HCT116 (cell line): ENCODE measurements at places on chromosomes 7 and 10. TPM values are rescaled to one million over a fixed set of nuclear protein-coding genes. Genes with fewer than 3 reads are reported as not detected.

DNA sequence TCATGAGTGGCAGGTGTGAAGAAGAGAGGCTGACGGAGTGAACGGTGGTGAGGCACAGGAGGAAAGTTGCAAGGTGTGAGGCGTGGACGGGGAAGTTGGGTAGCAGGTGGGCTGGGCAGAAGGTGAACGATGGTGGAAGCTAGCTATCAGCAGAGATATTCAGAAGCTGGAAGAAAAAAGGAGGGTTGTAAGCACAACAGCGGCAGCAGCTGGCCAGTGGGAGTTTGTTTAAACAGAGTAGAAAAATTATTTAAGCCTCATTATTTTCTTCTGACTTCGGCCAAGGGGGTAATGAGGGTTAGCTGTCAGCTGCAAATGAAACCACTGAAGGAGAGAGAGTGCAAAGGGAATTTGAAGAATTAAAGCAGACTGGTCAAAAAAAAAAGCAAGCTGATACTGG, 62.1 kb upstream of the PRKAR2B start:
- no peak for DNase-seq

Gene ZNF365
- total RNA-seq: 1.8 TPM

- DNase-seq: no peak
Measured at GRCh38 chr10:99977916-99978315, 31.8 kb downstream of the DNMBP start.

Gene GPR141
- not detected for total RNA-seq

Gene PKD1L1
- 0.17 TPM for total RNA-seq

- DNase-seq: no peak
Measured at GRCh38 chr7:133040674-133041073, 41.2 kb downstream of the CHCHD3 start.

DNA sequence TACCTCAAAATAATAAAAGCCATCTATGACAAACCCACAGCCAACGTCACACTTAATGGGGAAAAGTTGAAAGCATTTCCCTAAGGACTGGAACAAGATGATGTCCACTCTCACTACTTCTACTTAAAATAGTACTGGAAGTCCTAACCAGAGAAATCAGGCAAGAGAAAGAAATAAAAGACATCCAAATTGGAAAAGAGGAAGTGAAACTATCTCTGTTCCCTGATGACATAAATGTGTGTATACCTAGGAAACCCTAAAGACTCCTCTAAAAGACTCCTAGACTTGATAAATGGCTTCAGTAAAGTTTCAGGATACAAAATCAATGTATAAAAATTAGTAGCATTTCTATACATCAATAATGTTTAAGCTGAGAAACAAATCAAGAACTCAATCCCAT, 314.1 kb downstream of the WDR37 start:
- no peak for DNase-seq

DNA sequence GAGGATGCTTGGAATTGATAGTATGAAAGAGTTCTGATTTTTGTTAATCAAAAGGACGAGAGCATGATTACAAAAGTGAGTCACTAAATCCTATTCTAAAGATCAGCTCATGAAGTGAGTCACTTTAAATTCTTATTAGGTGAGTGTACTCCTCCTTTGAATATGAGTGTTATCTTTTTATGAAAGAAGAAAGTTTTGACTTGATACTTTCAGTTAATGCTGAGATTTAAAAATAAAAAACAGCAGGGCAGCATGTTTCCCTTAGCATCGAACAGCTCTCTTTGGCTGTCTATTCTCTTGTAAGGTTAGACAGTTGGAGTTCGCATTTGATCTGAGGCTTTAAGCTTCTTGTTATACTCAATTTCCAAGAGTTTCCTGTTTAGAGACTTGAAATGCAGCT, 222.0 kb downstream of the TWIST1 start:
- peak; percentile 53 for DNase-seq

DNA sequence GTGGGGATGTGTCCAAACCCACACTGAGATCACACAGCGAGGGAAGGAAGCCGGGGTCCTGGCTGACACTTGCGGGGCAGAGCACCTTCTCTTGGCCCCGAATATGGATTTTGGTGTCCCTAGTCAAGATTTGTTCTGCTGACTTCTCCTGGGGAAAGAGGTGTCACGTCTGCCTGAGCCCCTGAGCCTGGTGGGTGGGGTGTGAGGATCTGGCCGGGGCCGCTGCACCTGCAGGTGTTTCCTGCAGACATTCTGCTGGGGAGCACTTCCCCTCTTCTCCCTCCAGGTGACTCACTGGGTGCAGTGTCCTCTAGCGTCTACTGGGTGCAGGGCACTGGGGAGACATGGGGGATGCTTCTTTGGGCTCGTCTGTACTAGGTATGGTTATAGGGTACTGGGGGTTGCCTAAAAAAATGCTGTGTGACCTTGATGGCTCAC, 99.2 kb downstream of the GRK5 start:
- no peak for DNase-seq

Gene SLC13A4
- total RNA-seq: 0.30 TPM

GRCh38 chr7:31729195-31729804, 42.3 kb downstream of the PPP1R17 start:
- no peak for DNase-seq

DNA sequence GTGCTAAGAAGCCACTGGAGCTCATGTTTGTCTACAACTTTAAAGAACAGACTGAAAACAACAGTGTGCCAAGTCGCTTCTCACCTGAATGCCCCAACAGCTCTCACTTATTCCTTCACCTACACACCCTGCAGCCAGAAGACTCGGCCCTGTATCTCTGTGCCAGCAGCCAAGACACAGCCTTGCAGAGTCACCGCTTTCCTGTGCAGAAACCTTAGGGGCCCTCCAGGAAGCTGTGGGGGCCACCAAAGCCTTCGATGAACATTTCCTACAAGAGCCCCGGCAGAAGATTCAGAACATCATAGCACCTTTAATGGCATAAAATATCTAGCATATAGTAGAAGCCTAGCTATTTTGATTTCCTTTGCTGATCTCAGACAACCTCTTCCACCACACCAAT, 88.0 kb upstream of the PRSS58 start:
- no peak for DNase-seq

- no peak for DNase-seq
Measured at GRCh38 chr7:148967032-148967372, 61.3 kb downstream of the PDIA4 start.

Gene CREB5
- 0.49 TPM for total RNA-seq

DNA sequence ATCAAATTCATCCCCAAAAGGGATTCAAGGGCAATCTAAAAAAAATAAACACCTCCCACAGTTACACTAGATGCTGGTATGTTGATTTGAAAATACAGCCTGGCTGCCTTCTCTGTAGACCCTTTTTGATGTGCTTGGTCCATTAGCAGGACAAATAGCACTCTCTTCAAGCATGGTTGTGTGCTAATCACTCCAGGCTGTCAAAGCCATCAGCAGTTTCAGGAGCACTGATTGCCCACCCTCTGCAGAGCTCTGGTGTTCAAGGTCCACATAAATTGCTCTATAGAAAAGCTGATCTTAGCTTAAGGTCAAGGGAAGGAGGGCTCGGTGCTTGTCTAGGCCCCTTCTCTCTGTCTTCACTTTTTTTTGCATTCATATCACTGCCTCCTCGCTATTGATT, 35.4 kb downstream of the PRR15 start:
- no peak for DNase-seq

DNA sequence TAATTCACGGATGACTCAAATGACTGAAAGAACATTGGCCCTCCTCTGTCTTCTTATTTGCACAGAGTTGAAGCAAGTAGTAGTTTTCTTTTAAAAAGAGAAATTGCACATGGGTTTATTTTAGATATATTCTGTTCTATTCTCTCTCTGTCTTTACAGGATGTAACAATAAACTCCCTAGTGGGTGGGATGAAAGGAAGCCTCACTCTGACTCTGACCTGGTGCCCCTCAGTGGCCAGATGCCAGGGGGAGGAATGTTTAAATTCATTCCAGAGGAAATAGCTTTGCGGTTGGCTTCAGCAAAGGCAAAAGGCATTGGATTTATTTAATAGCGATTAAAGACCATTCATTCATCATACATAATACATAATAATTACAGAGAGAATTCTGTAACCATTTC, 156.4 kb upstream of the MTPN start:
- DNase-seq: no peak

DNA sequence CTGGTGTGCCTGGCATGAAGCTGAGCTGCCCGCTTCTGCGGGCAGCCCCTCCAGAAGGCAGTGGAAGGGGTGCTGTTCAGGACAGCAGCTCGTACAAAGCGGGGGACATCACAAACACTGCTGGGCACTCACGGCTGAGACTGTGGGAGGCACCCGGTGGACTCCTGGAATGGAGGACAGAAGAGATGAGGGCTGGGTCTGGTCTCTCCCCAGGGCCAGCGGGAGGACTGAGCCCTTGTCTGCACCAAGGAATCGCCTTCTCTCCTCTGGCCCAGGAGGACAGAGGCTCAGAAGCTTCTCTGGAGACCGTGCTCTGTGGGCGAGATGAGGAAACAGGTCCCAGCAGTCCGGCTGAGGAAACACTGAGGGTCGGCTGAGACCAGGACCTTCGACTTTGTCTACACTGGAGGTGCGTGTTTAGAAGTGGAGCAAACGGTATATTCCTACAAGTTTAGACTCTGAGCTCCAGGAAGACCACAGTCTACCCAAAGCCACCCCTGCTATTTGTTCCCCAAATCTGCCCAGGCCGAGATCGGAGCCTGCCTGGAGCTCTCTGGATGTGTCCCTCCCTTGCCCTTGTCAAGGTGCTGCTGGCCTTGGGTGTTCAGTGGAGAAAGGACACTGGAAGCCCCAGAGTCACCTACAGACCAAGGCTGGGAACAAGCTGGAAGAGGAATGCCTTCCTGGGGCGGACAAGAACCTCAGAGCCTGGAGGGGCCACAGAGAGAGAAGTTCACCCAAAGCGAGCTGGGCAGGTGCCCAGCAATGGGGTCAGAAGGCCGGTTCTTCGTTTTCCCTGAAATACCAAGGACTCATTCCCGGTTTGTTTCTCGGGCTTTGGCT, 12.9 kb upstream of the INPP5A start:
- no peak for DNase-seq

Gene ANKRD61
- total RNA-seq: 0.17 TPM

DNA sequence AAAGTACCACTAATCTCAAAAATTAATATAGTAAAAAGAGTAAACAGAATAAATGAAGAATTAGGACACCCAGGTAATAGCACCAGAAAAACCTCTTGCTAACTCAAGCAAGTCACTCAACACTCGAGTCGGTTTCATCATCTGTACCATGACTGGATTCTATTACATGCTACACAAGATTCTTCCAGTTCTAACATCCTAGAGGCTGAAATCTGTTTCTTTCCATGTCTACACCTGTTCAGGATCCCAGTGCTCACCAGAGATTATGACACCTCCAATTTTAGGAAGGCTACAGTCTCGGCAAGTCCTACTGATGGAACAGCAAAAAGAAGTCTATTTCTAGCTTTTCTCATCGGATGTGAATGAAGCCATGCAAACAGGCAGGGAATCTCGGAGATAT, 95.3 kb upstream of the ANK3 start:
- DNase-seq: no peak

GRCh38 chr7:45173596-45174327, 16.2 kb downstream of the RAMP3 start:
- DNase-seq: no peak

- no peak for DNase-seq
Measured at GRCh38 chr7:110943701-110944345, 147.1 kb upstream of the LRRN3 start.

Gene CALHM3
- 0.49 TPM for total RNA-seq

- DNase-seq: no peak
Measured at GRCh38 chr7:91230503-91230902, 33.7 kb upstream of the FZD1 start.

GRCh38 chr7:9488555-9488954, 1055.1 kb downstream of the NXPH1 start:
- no peak for DNase-seq

GRCh38 chr10:24983946-24984345, 31.5 kb upstream of the PRTFDC1 start:
- DNase-seq: no peak

GRCh38 chr7:135924302-135924701, 52.9 kb downstream of the MTPN start:
- DNase-seq: no peak

DNA sequence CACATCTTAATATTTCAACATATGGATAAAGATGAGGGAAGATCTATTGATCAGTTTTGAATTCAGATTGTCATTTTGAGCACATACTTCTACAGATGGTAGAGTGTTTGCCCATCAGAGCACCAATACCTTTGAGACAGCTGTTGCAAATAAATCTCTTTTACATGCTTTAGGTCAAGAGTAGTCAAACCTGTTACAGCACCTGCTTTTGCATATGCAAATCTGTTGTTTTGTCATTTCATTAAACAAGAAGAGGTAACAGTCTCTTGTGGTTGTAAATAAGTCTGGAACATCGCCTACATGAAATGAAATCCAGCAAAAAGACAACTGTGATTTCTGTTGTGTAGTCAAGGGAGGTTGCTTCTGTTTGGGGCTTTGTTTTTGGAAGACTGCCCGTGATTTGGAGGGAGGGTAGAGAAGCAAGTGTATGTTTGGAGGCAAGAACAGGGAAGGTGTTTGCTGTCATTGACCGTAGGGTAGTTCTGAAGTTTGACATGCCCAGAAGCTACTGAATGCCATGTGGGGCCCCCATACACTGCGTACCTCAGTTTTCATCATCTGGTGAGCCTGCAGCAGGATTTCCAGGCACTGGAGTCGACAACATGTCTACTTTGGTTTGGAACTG, 233.6 kb upstream of the PPP1R3A start:
- DNase-seq: no peak

Gene ARF5
- total RNA-seq: 204 TPM

DNA sequence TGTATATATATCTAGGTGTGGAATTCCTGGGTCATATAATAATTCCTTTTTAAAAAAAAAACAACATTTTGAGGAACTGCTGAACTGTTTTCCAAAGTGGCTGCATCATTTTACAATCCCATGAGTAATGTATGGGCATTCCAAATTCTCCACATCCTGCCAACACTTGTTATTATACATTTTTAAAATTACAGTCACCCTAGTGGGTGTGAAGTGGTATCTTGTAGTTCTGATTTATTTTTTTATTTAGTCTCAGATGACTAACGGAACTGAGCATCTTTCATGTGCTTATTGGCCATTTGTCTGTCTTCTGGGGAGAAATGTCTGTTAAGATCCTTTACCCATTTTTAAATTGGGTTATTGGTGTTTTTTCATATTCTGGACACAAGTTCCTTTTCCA, 12.0 kb upstream of the KLHL7 start:
- no peak for DNase-seq
